NCI-H1417 (cell line): ENCODE measurements at places on chromosomes 4 and X.

DNA sequence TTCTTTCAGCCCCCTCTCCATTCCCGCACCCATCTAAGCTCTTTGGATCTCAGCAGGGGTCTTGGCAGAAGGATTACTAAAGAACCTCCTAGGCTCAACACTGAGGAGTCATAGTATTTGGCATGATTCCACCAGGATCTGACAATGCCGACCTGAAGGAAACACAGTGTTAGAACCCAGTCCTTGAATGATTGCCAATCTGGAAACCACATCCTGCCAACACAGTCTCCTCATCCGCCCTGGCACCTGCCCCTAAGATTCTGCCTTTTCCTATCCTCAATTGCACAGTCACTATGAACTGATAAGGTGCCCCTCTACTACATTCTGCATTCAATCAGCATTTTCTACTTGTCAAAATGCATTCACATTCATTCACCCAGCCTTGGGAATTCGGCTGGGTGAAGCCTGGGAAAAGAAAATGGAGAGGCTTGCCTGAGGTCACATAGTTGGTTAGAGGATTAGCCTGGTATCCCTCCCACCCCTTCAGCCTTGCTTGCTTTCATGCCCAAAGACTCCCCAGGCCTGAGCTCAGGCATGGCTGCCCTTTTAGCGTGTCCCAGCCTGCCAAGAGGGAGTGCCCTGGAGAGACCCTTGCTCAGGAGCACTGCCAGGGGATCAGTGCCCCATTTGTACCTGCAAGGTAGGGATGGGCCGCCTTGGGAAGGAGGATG lies 2.2 kb upstream of the CLDN2 start:
- DNase-seq = no peak

GRCh38 chrX:45747905-45748304 lies 547.2 kb upstream of the DIPK2B start:
- DNase-seq = no peak

GRCh38 chr4:8409264-8410065 lies 31.1 kb downstream of the ACOX3 start:
- no peak for DNase-seq

- no peak for DNase-seq
These were observed 45.5 kb upstream of the FAM241A start for GRCh38 chr4:112099701-112100297.

DNA sequence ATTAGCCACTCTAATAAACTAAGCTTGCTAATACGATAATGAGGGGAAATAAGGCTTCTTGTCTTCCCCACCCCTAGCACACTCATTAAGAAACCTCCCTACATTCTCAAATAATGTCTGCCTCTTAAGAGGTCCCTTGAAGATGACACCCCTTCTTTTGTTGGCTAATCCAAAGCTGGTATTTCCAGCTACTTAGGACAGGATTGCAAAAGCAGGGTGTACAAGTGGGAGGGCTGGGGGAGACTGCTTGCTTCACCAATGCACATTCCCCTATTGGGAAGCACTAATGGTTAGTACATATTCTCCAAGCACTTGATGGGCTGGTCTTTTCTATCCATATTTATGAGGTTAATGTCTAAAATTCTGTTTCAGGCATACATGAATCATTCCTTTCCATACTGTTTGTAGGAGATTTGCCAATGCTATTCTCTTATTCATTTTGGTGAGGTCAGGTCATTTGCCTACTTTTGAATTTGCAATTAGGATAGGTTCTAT lies 16.8 kb upstream of the TIMM8A start:
- no peak for DNase-seq

- no peak for DNase-seq
These were observed 103.8 kb upstream of the PSAPL1 start for GRCh38 chr4:7538518-7538917.

- no peak for DNase-seq
These were observed 7.6 kb upstream of the UNC5C start for GRCh38 chr4:95556207-95556859.

DNA sequence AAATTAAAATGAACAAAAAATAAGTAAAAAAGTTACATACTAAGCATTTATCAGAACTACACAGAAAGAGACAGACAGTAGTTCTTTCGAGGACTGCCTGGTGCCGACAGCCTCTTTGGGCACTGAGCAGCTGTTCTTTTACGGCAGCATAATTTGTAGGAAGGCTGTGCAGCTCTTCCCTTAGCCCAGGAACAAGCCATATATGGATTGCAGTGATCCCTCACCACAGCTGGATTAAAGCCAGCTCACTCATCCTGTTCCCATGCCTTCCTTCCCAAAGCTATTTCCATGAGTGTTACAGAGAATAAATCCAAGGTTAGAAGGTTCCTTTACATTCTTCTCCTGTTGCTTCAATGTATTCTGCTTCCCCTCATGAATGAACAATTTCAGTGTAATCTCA lies 71.7 kb downstream of the DDX60L start:
- DNase-seq = peak; percentile 67

DNA sequence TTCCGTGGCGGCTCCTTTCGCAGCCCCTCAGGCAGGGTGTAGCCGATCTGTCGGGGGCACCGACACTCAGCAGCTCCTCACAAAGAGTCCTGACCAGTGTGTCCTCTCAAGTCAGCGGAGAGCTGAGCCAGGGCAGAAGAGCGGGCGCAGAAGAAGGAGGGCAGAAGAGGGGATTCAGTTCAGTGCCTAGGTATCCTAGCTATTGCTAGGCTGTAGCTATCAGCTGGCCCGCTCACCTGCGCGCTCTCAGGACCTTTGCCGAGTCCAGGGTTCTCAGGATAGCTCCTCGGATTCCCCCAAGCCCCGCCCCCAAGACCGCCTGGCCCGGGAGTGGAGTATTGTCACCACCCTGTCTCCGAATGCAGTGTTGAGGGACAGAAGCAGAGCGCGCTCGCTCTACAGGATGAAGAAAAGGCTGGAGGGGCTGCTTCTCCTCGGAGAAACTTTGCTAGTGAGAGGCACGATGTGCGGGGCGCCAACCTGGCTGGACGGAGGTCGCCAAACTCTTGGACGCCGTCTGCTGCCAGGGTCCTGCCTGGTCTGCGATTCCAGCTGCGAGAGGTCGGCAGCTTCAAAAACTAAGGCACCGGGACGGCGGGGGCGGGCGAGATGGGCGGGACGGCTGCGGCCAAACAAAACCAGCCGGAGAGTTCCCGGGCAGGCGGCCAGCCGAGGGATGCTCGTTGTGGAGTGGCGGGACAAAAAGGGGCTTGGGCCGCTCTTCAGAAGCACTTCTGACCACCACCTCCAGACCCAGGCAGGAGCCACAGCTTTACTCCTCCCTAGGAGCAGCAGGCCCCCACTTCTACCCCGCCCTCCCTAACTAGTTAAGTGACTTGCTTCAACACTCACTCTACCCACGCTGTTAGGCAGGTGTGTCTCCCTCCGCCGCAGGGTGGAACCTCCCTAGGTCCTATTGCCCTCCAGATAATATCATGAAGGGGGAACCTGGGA lies at the start of gene XKRX:
Gene XKRX (minus strand): TSS at position 258 of the 954 bp plus-strand sequence. CDS start 613 bp downstream, outside the sequence.
- DNase-seq = peak; percentile 49

DNA sequence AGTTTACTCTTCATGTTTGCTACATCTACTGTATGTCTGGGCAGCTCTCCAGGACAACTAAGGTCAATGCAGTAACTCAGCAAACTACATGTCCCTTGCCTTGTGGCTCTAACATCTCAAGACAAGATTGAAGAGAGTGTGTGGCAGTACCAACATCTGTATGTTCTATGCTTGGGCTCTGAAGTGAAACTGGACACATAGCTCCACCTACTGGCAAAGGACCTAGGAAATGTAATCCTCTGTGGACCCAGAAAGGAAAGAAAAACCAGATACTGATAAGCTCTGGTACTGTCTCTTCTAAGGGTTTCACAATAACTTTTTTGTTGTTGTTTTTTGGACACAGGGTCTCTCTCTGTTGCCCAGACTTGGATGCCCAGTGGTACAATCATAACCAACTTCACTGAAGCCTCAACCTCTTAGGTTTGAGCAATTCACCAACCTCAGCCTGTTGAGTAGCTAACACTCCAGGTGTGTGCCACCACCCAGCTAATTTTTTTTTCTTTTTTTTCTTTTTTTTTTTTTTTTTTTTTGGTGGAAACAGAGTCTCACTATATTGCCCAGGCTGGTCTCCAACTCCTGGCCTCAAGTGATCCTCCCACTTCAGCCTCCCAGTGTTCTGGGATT lies 64.1 kb downstream of the QDPR start:
- DNase-seq = peak; percentile 53

- DNase-seq = no peak
These were observed 10.4 kb downstream of the ACOT9 start for GRCh38 chrX:23732704-23733103.

DNA sequence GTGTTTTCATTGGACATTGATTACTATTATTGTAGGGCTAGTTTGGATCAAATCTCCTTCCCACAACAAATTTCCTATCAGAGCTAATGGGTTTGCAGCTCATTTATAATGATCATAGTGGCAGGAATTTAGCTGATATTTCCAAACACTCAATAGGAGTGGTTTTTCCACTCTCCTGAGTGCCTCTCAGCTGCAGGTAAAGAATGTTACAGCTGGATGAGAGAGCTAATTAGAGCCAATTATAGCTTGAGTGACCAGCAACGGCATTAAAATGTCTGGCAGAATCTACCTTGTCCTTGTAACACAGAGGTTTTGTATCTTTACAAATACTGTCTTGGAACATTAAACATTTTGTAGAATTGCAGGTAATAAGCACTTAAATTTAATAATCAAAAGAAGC lies 602.8 kb upstream of the EPHA5 start:
- peak; percentile 89 for DNase-seq

DNA sequence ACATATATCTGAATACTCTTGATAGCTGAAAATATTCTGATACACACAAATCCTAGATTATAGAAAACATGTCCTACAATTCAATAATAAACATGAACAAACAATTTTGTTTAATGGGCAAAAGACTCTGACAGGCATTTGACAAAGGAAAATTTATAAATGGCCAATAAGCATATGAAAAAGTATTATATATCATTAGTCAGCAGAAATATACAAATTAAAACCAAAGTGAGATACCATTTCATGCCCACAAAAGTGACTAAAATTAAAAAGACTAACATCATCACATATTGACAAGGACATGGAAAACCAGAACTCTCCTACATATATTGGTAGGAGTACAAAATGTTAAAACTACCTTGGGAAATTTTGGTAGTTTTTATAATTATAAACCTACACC lies 2.7 kb upstream of the MAPK10 start:
- no peak for DNase-seq

GRCh38 chr4:140070973-140071372 lies 83.0 kb downstream of the MAML3 start:
- DNase-seq = no peak

- DNase-seq = no peak
These were observed 20.2 kb downstream of the TMEM31 start for GRCh38 chrX:103730796-103731493.

DNA sequence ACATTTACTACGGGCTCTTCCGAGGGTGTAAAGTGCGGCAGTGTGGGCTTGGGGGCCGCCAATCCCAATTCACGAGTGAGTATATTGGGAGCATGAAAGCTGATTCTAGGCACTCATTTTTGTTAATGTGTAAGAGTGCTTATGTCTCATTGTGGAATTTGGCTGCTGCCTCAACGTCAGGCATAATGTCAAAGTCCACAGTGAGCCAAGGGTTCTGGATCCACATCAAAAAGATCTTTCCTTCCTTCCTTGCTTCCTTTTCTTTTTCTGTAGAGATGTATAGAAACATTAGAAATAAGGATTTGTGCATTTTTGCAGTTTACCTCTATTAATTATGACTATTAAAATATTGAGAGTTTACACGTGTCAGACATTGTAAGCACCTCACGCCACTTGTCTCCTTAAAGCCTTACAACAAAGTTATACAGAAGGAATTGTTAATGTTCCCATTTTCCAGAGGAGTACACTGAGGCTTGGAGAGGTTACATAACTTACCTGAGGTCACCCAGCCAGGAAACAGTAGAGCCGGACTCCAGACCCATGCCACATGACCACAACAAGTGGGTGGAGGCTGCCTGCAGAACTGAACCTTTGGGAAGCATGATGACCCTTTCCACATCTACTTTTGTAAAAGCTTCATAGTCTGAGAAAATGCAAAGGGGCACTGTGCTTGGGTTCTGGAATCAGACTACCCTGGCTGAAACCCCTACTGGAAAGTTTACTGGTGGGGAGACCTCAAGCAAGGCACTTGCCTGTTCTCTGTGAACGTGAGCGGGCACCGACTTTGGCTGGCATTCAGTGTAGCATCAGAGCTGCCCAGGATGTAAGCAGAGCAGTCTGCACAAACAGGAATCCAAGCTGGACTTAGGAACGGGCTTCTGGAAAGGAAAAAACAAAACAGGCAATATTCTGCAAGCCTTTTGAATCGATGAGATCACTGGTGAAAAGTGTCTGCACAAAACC lies 761 bp downstream of the CLRN2 start:
- DNase-seq = no peak

DNA sequence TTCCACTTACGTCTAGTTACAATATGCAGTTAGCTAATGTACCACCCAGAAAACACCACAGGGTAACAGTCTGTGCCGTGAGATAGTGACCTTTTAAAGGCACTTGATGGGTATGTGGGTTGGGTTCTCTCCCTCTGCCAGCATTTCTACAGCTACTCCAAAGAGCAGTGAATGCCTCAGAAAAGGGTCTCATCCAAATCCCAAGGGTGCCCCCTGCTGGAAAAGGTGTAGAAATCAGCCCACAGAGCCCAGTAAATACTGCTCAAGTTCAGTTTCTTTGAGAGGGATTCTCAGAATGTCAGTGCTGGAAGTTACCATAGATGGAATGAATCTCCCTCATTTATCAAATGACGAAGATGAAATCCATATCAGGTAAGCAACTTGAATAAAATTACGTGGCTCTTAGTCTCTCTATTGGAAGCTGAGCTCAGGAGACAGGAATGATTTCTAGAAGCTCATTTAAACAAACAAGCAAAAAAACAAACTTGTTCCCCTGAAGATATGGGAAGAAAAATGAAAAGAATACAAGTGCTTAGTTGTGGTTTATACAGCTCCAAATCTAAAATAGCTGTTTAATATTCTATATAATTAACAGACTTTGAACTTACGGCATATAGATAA lies 9.5 kb downstream of the RNF175 start:
- peak; percentile 43 for DNase-seq
